ENCODE measurements at places on chromosomes 3 and 15.
A peak's percentile ranks its signal among the peaks of the same experiment; 100 is the strongest.

- no peak for DNase-seq
These were observed 277.7 kb upstream of the ZNF717 start for GRCh38 chr3:76063019-76063418.

GRCh38 chr15:81194723-81195122 is 2.0 kb upstream of the IL16 start:
- peak; percentile 11 for DNase-seq

DNA sequence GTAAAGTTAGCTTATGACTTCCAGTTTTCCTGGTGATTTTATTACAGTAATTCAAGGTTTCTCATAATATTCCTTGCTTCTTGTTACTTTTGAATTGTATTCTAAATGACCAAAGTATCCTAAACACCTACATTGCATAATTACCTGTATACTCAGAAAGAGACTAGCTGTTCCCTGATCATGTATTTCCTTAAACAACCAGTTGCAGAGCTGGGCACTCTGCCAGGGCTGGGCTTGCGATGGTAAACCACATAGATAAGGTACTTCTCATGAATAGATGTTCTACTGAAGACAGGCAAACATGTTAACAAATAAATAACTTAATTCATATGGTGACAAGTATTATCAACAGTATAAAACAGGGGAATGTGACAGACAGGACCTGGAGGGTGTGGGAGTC is 142.3 kb upstream of the WNT5A start:
- DNase-seq: peak; percentile 56

DNA sequence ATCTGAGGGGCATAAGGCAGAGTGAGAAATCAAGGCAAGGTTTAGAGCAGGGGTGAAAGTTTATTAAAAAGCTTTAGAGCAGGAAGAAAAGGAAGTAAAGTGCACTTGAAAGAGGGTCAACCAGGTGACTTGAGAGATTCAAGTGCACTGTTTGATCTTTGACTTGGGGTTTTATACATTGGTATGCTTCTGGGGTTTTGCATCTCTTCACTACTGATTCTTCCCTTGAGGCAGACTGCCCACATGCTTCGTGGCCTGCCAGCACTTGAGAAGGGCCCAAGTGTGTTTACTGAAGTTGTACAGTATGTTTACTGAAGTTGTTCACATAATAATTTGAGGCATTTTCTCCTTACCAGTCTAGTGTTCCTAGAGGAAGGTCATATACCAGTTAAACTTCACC is 367.0 kb upstream of the UBE2E2 start:
- no peak for DNase-seq

DNA sequence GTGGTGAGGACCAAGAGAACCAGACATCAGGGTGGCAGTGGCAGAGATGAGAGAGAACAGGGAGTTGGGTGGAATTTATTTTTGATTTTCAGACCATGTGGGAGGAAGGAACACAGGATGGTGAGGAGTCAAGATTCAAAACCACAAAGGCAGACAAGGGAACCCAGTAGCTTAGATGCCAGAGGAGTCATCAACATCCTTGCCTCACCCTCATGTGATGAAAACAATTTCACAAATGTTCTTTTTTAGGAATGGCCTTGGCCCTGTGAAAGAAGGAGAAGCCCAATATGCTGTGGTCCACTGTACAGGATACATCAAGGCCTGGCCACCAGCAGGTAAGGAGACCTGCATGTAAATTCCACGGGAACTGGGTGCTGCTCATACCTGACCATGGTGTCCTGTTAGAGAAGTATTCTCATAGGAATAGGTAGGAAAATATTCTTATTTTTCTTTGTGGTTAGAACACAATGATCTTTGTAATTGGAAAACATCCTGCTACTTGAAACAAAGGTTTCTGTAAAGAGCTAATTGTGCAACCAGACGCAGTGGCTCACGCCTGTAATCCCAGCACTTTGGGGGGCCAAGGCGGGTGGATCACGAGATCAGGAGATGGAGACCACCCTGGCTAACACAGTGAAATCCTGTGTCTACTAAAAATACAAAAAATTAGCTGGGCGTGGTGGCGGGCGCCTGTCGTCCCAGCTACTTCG is 110.0 kb downstream of the ARNT2 start:
- DNase-seq: no peak

- DNase-seq: no peak
These were observed 23.7 kb downstream of the KCNAB1 start for GRCh38 chr3:156144060-156144459.

DNA sequence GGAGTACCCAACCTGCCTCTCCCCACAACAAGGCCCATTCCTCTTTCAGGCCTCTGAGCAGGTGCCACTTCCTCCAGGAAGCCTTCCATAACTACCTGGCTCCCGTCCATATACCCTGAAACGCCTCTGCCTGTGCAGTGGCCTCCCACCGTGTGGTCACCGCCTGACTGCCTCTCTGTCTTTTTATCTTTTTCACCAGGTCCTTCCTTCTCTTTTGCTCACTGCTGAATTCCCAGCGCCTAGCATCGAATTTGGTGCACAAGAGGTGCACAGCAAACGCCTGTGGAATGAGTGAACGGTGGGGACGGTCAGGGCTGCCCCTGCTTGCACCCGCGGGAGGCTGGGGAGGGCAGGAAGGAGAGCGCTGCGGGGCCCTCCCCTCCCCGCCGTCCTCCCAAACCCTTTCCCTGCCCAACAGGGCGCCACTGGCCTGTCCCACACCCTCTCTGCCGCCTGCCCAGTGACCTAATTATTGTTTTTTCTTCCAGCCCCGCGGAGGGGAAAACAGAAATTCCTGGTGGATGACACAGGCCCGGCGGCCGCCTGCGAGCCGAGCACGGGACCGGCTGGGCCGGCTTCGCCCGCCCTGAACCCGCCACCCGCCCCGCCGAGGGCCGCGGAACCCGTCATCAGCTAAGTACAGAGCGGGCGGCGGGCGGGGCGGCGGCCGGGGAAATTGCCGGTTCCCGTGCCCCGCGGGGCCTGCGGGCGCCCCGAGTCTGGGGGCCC is 140.1 kb downstream of the SMAD6 start:
- DNase-seq: no peak

DNA sequence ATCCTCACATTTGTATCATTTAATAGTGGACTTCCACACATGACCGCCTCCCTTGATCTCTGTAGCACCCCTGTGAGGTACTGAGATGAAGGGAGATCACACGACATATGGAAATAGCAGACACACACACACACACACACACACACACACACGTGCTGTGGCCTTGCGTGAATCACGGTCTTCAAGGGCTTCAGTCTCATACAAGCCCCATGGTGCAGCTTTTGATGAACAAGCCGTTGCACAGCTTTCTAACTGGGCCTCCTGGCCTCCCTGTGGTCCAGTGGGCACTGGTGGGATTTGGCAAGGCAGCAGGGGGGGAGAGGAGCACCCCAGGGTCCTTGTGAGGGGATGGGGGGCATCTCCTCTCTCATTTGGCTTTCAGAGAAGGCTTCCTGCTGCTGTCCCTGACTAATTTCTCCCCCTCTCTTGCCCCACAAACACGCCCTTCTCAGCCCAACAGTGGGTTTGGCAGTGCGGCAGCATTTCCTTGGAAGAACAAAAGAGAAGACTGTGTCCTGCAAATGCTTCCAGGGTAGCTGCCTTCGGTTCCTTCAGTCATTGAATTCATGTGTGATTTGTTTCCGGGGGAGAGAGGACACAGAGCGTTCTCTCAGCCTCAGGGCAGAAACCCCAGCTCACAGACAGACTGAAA is 98.7 kb downstream of the SMAD6 start:
- DNase-seq: no peak

DNA sequence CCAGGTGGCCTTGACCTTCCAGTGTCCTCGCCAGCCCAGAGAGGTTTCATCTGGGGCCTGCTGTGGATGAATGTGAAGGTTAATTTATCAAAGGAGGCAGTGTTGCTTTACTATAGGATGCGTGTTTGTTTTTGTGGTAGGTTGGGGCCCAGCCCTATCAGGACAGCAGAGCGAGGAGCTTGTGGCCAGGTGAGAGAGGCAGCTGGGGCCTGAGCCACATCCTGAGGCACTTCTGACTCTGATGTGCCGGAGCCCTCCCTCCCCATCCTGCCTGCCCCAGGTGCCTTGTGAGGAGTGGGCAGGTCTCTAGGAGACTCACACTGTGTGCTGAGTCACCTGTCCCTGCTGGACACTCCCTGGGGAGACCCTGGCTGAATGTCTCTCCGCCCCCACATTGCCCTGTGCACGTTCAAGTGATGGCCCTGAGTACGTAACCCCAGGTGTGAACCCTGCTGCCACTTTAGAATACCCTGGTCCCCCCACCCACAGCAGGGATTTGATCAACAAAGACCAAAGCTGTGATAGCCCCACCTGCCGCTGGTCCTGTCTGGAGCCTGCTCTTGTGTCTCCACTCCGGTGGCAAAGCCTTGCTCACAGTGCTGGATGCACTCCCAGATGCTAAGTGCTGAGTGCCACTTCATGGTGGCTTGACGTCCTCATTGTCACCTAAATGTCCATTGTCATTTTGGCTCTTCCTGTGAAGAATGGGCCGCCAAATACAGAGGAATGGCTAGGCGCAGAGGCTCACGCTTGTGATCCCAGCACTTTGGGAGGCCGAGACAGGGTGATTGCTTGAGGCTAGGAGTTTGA is 16.0 kb downstream of the FBLN2 start:
- no peak for DNase-seq

GRCh38 chr3:171974986-171975837 is 64.2 kb upstream of the FNDC3B start:
- no peak for DNase-seq

DNA sequence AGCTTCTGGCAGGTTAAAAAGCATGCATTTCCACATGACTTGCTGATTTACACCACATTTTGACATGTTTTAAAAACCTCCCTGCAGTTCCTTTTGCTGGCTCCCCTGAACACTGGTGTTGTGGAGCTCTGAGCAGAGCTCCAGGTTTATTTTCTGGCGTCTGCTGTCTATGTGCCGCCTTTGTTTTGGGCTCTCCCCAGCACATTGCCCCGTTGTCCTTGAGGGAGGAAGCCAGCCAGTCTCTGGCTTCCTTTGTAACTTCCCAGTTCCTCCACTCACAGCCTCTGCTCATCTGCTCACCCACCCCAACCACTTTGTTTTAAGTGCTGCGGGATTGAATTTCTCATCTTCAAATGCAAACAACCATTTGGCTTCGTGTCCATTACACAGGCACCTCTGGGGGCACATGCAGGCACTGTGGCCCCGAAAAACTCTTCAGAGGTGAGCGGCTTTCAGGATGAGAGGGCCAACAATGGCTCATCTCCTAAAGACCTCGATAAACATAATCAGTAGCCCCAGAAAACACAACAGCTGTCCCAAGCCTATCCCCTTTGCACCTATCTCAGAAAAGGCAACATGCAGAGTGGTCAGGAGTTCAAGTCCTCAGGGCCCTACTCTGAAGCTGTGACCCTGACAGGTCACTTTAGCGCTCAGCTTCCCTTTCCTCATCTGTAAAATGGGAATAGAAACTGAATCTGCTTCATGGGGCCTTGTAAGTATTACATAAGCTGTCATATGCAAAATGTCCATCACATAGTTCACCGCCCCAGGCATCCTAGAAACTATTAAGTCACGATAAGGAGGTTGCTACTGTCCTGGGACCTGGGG is 1.3 kb upstream of the MEF2A start:
- DNase-seq: peak; percentile 41

DNA sequence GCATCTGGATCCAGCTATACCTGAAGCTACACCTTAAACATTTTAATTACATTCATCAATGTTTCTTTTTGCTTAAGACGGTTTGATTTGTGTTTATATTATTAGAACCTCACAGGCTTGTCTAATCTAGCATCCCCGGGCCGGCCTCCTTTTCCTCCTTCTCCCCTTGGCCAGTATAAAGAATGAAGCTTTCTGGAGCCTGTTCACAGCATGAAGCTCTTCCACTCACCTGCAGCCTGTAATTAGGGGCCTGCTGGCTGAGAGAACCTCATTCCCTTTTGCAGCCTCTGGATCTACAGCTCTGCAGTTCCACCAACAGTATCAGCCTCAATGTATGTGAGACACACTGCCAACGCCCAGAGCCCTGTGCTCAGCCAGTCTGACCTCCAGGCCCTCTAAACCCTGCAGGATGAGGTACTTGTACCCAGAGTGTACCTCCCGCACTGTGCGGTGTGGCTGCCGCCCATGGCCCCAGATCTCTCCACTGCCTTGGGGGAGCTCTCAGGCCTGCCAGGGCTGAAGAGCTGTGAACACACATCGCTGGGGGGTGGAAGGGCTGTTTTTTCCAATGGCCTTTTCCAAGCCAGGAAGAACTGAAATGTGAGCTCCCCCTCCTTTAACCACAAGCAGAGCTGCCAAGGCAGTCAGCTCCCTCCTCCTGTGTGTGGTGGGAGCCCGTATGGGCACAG is 114.7 kb upstream of the ALDH1A3 start:
- DNase-seq: no peak

- no peak for DNase-seq
These were observed 20.6 kb downstream of the COPS2 start for GRCh38 chr15:49134683-49135341.

- DNase-seq: no peak
These were observed 486.0 kb upstream of the CFAP20DC start for GRCh38 chr3:59535791-59536221.

GRCh38 chr3:15261274-15261673 is 55.2 kb downstream of the CAPN7 start:
- no peak for DNase-seq

DNA sequence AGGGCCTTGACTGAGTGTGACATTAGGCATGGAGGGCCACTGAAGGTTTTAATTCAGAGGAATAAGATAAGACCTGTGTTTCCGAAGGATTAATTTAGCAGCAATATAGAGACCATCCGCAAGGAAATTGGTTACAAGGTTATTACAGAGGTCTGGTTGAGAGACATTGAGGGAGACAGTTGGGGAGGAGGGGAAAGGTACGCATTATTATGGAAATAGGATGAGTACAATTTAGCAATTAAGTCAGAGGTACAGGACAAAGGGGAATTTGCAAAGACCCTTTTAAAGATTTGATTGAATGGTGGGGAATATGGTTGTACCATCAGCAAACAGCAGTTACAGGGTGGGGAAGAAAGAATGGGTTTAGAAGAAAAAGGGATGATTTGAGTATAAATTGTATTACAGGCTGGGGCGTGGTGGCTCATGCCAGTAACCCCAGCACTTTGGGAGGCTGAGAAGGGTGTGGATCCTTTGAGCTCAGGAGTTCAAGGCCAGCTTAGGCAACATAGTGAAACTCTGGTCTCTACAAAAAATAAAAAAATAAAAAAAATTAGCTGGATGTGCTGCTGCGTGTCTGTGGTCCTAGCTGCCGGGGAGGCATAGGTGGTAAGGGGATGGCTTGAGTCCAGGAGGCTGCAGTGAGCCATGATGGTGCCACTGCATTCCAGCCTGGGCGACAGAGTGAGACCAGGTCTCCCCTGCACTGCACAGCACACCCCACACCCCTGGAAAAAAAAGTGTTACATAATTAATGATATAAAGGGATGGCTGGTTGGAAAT is 11.3 kb downstream of the ARL8B start:
- DNase-seq: no peak

- DNase-seq: no peak
These were observed 104.3 kb upstream of the FRMD4B start for GRCh38 chr3:69490235-69490634.

DNA sequence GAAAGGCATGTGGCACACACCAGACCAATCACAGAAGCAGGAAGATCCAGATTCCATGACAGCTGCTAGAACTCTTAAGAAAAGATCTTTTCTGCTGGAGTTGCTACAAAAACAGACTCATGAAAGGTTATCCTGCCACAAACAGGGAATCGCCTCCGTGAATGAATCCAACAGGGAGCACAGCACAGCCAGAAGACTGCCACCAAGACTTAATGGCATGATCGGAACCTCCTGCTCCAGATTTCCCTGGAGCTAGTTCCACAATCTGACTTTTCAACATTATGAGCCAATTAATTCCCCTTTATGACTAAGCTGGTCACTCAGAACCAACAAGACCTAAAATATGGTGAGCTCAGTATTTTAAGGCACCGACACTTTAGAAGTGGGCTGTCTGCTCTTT is 232.5 kb downstream of the FOXP1 start:
- no peak for DNase-seq

GRCh38 chr3:71153713-71154112 is 429.8 kb downstream of the FOXP1 start:
- DNase-seq: no peak

Data from NCI-H1105 treated with DMSO at 0.1 percent for 48 hours (cell line).